NCI-H345 (cell line): ENCODE measurements at places on chromosomes 1 and 21.
A peak's percentile ranks its signal among the peaks of the same experiment; 100 is the strongest.

- no peak for DNase-seq
Measured at GRCh38 chr1:41621791-41622190, 137.3 kb upstream of the EDN2 start.

DNA sequence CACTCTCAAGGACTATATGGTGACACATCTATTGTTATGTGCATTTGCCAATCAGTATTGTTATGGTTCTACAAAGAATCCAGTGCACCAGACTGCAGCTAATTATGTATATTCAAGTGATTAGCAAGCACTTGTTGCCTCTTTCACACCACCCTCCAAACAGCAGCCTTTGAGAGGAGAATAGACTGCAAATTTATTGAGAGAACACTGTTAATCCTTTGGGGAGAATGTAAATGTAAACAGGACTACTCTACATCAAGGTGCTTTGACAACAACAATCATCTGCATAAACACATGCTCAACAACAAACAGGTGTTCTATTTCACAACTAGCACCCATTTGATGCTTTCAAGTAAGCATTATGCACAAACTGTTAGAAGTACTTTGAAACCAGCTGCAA is 117.4 kb downstream of the AKT3 start:
- peak; percentile 67 for DNase-seq

GRCh38 chr1:97138515-97139032 is 417.0 kb downstream of the PTBP2 start:
- DNase-seq, result no peak

DNA sequence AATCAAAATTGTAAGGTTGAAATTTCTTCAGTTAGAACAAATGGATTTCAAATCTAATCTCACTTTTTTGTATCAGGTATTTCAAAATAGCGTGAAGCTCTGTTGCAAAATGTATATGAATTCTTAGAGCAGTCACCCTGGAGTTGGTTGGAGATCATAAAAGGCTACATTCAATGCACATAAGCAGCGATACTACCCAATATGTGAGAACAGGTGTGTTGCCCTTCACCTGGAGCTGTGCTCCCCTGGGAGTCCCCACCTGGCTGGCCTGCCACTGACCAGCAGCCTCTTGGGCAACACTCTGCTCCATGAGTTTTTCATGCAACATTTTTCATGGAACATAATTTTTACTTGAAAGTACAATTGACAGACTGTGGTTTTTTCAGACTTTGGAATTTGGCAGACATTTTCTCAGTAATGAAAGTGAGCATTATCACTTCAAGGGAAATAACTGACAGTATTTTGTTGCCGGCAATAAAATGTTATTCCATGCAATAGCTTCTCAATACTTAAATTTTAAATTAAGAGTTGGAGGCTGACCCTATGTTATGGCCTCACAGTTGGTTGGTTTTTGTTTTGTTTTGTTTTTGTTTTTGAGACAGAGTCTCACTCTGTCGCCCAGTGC is 95.1 kb downstream of the ST3GAL3 start:
- no peak for DNase-seq
